ENCODE measurements at places on chromosomes 7 and 10.

DNA sequence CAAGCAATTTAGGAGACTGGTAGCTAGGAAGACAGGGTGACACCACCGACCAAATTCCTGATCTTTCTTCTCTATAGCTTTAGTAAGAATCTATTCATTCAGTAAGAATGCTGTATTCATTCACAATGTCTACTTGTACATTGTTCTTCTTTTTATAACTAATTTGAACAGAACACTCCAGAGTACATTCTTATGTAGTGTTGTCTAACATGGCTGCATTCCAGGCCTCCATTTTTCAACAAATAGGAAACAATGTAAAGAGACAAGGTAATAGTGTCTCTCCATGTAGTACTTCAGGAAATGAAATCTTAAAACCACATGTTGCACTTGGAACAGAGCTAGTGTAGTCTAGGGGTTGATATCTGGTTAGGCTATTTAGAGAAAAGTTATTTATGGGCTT lies 1.8 kb downstream of the VCL start:
- no peak for DNase-seq

DNA sequence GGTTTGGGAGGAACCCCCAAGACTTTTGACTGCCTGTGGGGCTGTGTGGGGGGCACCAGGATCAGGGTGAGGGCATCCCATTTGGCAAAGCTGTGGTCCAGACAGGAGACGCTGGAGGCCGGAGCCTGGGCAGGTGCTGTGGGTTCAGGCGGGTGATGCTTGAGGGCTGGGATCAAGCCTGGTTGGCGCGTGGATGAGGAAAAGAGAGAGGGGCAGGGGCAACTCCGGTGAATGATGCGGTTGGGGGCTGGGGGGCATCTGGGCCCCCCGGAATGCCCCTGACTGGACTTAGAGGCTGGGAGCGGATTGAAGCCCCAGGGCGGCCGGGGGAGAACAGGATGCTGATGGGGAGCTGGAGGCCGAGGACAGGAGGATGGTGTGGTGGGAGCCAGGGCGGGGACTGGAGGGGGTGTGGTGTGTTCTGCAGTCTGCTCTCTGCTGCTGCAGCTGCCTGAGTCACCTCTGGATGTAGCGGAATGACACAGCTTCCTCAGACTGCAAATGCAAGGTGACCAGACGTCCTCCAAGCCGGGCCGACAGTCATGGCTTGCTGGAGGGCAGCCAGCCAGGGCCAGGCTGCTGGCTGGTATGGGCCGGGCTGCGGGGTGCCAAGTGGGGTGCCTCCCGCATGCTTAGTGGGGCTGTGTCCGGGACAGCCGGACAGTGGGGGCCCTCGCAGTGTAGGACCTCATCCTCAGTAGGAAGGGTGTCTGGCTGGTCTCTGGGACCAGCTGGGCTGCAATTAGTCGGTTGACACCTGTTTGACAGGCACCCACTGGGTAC lies 3.2 kb downstream of the MAFK start:
- DNase-seq: no peak

GRCh38 chr7:127809261-127809702 lies 157.3 kb downstream of the SND1 start:
- DNase-seq: no peak

GRCh38 chr10:60901561-60902235 lies 42.3 kb downstream of the RHOBTB1 start:
- no peak for DNase-seq

DNA sequence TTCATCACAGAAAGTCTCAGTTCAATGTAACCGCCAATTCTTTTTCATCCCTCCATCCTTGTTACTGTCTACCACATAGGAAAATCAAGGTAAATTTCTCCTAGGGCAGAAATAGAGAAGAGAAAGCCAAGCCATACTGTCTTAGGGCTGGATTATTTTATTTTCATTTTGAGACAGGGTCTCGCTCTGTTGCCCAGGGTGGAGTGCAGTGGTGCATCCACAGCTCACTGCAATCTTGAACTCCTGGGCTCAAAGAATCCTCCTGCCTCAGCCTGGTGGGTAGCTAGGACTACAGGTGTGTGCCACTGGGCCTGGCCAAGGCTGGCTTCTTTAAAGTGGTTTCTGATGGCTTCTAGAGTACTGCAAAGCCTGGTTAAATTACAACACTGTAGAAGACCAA lies 181.7 kb downstream of the SRPK2 start:
- no peak for DNase-seq
